ENCODE measurements at places on chromosomes 5 and 9. TPM values are rescaled to one million over a fixed set of nuclear protein-coding genes. Genes with fewer than 3 reads are reported as not detected.
A peak's percentile ranks its signal among the peaks of the same experiment; 100 is the strongest.

Gene ADGRV1
- total RNA-seq = 0.22 TPM

DNA sequence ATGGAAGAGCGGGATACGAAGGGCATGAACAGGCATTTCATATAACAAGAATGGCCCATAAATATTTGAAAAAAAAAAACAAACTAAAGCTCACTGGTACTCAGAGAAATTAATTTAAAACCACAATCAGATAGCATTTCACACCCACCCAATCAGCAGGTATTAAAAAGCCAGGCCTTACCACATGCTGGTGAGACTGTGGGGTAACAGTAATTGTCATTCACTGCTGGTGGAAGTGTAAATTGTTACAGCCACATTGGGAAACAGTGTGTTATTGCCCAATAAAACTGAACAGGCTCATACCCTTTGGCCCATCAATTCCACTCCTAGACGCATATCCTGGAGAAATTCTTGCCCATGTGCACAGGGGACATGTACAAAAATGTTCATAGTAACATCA, 66.0 kb downstream of the PLAC8L1 start:
- DNase-seq = no peak

- DNase-seq = no peak
Observed at GRCh38 chr5:173304591-173304988, 23.6 kb downstream of the STC2 start.

Gene SOWAHA
- total RNA-seq = not detected

DNA sequence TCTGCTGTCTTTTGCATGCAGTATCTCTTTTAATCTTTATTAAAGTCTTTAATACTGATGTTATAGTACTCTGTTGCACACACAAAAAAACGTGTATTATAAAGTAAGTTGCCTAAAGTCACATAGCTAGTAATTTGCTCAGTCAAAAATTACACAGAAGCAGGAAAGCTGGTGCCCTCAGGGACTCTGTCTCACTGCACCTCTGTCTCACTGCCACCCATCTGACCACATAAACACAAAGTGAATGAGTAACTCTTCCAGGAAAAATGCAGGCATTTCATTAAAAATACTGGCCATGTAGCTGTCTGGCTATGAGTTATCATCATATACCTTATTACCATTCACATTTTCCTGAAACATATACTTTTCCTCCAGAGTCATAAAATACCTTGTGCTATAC, 591.7 kb downstream of the CSNK1G3 start:
- no peak for DNase-seq

Gene CRB2
- not detected for total RNA-seq

- DNase-seq = no peak
Observed at GRCh38 chr5:33321026-33321425, 119.7 kb upstream of the TARS1 start.

Gene OMD
- total RNA-seq = not detected

- no peak for DNase-seq
Observed at GRCh38 chr9:38374847-38375571, 17.5 kb upstream of the ALDH1B1 start.

DNA sequence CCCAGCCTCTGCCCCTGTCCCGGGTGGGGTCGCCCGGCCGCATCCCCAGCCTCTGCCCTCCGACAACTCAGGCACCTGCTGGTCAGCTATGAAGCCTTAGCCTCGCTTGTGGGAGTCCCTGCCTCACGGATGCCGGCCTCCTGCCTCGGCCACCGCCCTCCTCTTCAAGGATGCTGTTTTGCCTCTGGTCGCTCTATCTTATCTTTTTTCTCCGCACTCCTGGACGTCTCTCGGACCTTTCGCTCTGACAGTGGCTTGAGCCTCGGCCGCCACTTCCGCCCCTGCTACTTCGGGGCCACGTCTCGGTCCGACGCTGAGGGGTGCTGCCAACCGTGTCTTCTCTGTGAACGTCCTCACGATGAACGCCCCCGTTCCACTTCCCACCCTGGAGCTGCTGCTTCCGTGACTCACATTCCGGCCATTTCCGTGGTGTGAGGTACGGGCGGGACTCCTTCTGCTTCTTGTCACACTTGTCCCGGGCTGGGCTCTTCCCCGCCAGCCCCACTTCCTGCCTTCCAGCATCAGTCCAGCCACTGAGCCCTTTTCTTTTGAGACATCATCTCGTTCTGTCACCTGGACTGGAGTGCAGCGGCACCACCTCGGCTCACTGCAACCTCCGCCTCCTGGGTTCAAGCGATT, 26.3 kb downstream of the SLC9A3 start:
- DNase-seq = no peak

DNA sequence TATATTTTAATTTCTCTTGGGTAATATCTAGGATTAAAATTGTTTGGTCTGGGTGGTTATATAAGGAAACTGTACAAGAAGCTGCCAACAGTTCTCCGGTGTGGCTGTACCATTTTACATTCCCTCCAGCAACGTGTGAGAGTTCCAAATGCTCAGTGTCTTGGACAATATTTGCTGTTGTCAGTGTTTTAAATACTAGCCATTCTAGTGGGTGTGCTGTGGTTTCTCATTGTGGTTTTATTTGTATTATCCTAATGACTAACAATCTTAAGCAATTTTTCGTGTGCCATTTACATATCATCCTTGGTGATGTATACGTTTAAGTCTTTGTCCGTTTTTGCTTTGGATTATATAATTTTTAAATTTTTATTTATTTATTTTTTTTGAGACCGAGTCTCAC, 34.0 kb downstream of the TNFSF15 start:
- no peak for DNase-seq

Gene DNAI1
- not detected for total RNA-seq

GRCh38 chr5:92494508-92494907, 1086.5 kb downstream of the NR2F1-AS1 start:
- no peak for DNase-seq

DNA sequence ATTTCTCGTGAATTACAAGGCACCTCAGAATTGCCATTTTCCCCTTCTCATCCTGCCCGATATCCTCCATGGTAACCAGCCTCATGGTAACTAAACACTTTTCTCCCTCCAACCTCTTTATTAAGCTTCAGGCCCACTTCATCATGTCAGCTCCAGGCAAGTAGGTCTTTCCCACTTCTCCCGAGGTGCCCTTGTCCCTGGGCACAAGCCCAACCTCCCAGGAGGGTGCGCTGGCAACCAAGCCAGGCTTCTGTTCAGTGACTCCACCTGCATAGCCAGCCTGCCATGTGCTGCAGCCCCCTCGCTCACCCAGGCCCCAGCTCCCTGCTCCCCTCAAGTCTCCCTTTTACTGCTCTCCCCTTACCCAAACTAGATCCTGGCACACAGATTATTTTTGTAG, 47.4 kb upstream of the AFAP1L1 start:
- DNase-seq = no peak

- peak; percentile 64 for DNase-seq
Observed at GRCh38 chr9:132268725-132269352, 85.9 kb downstream of the SETX start.

Gene PCDHGC5
- total RNA-seq = not detected

- DNase-seq = no peak
Observed at GRCh38 chr9:113625486-113625885, 162.0 kb downstream of the RGS3 start.

DNA sequence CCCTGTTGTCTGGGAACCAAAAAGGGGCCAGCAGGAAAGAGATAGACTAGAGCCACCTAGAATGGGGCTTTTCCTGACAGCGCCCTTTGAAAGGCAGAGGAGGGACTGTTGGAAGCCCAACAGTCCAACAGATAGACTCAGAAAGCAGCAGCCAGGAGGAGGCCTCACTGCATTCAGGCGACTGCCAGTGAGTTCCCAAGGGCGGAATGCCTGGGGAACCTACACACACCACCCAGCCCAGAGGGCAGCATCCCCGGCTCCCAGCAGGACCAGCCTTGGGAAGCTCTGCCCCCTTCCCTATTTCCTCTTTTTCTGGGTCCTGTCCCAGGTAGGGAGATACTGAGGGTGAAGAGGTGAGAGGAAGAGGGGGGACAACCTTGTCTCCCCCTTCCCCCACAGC, 192.4 kb upstream of the KLF4 start:
- DNase-seq = no peak

Gene PCDHA12
- not detected for total RNA-seq

- no peak for DNase-seq
Observed at GRCh38 chr5:150706776-150707390, 6.0 kb upstream of the RBM22 start.

Gene AGXT2
- not detected for total RNA-seq

Gene HRCT1
- total RNA-seq = not detected

DNA sequence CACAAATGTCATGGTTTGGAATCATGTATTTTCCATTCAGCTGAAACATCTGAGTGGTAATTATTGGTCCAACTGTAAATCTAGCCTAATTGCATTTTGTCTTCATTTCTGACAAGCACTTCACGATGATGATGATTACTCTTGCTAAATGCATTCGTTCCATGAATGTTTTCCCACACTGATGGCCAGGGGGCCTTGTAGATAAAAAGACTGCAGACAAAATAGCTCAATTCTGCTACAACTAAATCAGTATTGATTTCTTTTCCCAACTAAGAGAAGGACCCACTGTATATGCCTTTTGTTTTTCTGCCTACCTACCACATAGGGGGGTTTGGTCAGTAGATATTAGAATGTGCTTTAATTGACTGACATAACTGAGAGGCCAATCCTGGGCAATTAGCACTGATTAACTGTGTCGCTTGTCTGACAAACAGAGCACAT, 1351.3 kb upstream of the NUDT12 start:
- DNase-seq = no peak

- DNase-seq = peak; percentile 48
Observed at GRCh38 chr9:21465859-21466518, 16.1 kb downstream of the IFNE start.

Gene GPSM1
- total RNA-seq = 8.1 TPM

DNA sequence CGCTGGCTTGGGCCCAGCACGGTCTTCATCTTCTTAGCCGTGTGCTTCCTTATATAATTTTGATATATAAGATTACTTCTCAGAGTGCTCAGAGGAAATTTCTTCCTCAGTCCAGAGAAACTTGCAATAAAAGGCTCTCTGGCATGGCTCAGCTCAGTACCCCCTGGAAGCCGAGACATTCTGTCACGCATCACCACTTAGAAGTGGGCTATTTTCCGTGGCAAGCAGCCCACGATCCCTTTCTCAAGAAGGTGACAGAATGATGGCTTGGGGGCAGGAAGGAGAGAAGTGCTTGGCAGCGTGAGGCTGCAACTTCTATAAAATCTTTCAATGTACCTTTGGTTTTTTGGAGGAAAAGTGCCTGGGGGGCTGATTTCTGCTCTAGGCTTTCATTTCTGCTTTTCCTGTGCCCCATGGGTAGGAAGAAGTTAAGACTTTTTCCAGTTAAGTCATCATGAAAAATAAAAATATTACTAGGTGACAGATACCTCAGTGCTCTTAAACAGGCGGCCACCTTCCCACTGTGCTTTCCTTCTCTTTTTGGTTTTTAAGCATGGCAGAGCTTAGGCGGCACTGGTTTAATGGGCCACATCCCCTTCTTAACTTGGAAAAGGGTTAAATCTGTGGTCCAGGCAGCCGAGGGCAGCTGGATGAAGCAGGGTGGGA, 104.6 kb downstream of the MVB12B start:
- DNase-seq = no peak

GRCh38 chr5:139181835-139182452, 16.2 kb downstream of the SIL1 start:
- no peak for DNase-seq

- DNase-seq = peak; percentile 94
Observed at GRCh38 chr9:121121582-121122087, 46.9 kb downstream of the CNTRL start.
